A549 (cell line): ENCODE measurements at places on chromosomes 1 and 21.

DNA sequence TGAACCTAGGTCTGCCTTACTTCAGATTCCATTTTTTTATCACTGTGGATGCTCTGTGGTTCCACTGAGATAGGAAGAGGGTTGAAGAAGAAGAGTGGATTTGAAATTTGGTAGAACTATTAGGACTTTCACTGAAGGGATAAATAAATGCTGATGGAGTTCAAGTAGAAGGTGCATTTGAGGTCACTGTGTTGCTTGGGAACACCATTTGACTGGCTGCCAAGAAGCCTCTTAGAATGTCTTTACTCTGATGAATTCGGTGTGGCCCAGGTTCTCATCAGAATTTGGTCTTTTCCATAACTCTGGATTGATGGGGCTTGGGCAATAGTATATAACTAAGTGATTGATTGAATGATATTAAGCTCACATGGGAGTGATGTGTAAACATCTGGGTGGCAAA lies 11.9 kb downstream of the XPR1 start:
- no peak for DNase-seq

GRCh38 chr21:22855581-22855980 lies 1857.4 kb downstream of the NCAM2 start:
- no peak for DNase-seq

DNA sequence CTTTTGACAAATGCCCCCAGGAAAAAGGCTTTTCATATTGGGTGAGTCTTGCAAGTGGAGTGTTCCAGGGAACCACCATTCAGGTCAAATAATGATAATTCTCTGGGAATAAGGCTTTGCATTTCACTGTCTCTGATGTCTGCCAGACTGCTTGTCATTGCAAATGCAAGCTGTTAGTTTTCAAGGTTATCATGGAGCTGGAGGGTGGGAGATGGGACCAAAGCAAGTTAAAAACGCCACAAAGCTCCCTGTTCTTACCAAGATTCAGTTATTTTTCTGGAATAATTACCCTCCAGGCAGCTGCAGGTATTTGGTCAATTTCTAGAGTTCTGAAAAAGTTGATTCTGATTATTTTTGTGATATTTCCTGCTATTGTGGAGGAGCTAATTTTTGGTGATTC lies 210.1 kb downstream of the GPR52 start:
- no peak for DNase-seq

DNA sequence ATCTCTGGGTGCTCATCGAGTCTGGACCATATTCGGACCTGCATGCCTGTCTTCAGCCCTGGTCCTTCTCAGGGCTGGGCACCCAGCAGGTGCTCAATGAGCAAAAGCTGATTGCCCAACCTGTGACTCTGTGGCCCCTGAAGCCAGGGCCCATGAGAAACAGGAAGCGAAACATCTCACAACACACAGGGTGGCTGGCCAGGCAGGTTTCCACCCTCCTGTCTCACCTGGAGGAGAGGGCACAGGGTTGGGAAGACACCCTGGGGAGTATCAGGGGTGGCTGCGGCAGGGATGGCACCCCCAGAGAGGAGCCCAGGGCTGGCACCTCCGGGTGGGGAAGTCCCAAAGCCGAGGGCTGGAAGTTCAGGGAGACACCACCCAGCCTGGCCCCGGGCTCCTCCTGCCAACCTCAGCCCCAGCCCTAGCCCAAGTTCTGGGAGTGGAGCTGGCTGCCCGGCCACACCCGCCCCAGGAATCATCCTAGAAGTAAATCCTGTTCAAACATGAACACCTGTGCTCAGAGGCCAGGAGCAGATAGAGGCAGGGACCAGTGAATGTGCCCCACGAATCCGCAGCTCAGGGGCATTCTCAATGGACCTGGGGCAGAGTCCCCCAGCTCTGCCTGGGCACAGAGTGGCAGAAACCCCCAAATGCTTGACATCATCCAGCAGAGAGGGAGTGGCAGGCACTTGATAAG lies 54.6 kb downstream of the RAP1GAP start:
- DNase-seq: no peak

DNA sequence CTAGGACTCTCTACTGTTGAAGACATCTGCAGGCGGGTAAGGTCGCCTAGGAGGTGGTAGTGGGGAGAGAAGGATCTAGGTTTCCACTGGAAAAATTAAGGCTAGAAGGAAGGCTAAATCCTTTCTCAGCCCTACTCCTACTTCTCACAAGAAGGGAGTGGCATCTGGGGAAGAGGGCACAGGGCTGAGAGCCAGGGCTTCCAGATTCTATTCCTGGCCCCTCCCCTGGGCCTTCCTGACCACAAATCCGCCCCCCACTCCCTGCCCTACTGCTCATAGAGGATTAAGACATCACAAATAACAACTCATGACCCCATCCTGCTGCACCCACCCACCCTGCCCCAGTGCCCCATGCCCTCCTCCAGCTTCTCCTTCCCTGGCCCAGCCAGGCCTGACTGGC lies 2.5 kb downstream of the PHLDA3 start:
- DNase-seq: no peak

DNA sequence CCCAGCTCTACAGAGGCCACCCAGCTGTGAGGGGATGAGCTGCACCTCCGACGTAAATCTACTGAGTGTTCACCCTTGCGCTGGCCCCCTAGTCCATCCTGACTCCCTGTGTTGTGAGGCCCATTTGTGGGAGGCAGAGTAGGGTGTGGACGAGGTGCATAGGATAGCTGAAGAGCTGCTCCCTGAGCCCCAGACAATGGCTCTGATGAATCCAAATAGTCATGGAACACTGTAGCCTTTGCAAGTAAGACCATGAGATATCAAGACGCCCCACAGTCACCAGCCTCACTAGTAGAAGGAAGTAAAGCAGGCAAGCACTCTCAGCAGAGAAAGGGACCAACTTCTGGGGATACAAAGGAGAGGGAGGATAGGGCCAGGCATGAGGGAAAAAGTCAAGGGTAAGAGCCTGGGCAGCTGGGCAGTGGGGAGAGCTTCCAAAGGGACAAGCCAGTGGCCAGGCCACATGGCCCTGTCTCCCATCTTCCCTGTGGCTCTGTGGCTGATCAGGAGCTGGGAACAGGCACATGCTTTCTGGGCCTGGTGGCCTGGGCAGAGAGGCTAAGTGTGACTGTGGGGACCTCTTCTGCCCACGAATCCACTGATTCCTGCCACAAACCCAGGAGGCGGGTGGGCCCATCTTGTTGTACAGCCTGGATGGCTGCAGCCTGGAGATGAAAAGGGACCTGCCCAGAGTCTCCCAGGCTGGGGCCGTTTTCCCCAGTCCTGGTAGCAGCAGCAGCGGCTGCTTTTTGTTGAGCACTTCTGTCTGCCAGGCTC lies 55.5 kb upstream of the EPS8L3 start:
- DNase-seq: no peak

DNA sequence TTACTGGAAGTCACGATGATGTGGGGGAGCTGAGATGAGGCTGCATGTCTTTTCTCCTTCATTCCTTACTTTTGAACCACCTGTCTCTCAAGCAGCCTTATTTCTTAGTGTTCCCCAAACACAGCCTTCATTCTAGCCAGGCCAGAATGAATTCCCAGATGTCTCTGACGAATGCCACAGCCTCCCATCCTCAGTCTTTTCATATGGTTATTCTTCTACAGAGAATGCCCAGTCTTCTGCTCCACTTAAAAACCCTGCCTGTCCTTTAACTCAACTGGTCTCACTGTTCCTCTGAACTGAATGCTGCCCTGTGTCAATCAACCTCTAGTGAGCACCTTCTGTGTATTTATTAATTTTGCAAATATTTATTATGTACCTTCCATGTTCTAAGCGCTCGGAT lies 156.2 kb downstream of the PLA2G4A start:
- no peak for DNase-seq
